ENCODE measurements at places on chromosomes 2 and 18.

GRCh38 chr2:40364151-40364874 is 87.6 kb downstream of the SLC8A1 start:
- DNase-seq: no peak

DNA sequence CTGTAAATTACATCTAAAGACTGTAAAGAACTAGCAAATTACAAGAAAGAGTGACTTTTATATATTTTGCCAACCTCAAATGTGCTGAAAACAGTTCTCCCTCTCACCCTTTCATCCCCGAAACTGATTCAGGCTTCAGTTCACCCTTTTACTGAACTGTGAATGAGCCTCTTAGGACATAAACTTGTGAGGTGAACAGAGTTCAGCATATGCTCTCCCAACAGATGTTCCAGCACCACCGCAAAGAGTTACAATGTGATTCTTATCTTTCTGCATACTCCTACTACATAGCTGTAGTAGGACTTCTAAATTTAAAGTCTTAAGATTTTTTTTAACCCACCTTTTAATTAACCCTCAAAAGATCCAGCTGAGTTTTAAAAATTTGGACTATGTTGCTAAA is 1.2 kb upstream of the ZCCHC2 start:
- DNase-seq: no peak

DNA sequence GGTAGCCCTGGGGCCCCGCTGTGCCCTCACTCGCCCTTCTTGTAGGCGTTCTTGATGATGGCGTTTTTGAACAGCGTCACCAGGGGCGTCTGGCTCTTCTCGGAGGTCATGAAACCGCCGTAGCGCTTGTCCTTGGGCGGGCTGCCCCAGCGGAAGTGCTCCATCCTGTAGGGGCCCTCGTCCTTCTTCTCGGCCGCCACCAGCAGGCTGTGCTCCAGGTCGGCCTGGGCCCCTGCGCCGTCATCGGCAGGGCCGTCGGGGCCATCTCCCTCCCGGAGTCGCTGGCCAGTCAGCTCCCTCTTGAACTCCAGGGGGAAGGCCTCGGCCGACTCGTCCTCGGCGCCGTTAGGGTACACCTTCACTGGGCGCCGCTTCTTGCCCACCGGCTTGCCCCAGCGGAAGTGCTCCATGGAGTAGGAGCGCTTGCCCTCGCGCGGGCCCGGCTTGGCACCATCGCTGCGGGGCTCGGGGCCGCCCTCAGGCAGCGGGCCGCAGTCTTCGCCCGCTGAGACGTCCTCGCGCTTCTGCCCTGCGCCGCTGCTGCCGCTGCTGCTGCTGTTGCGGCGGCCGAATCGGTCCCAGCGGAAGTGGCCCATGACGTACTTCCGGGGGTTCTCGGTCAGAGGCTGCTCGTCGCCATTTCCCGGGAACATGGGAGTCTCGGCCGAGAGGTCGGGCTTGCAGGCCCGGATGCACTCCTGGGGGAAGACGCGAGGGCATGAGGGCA is 7.2 kb downstream of the POMC start:
- DNase-seq: peak; percentile 63

GRCh38 chr2:143697744-143698143 is 568.5 kb downstream of the ARHGAP15 start:
- DNase-seq: no peak

- DNase-seq: no peak
These were observed 274.6 kb downstream of the LRATD1 start for GRCh38 chr2:14907014-14907612.

DNA sequence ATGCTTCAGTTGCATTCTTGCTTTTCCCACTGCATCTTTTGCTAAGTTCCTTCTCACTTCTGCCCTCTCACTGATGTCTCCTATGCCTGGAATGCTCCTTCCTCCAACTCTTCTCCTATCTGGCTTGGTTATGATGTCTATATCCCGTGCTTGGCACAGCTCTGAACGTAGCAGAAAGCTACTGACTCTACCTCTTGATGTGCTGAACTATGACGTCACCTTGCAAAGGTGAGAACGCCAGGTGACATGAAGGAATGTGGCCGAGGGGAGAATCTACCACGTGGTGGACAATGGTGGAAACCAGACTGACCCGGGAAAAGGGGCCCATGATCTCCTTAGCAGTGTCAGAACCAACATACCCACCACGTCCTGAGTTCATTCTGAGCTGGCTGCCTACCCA is 209.7 kb downstream of the SH3BP4 start:
- no peak for DNase-seq

GRCh38 chr2:140076164-140076563 is 1296.0 kb upstream of the NXPH2 start:
- DNase-seq: no peak

DNA sequence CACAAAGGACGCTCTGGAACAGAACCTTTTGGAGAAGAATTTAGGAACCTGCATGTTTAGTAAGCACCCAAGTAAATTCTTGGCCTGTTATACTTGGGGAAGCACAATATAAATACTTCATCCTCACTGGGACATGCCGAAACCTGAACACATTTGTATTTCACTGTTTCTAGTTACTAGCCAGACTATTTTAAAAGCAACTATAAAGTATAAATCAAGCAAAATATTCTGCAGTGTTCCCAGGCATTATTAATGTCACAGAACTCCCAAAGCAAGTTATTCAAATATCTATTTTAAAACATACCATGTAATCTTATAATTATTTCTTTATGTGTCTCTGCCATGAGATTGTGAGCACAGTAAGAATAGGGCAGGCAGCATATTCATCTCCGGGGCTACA is 54.8 kb downstream of the CALCRL start:
- no peak for DNase-seq

Measured in CD8-positive, alpha-beta T cell (primary cell).